Hindlimb muscle (tissue), 1 donor: ENCODE measurements at places on chromosomes 12 and 14. TPM values are rescaled to one million over a fixed set of nuclear protein-coding genes. Genes with fewer than 3 reads are reported as not detected.

DNA sequence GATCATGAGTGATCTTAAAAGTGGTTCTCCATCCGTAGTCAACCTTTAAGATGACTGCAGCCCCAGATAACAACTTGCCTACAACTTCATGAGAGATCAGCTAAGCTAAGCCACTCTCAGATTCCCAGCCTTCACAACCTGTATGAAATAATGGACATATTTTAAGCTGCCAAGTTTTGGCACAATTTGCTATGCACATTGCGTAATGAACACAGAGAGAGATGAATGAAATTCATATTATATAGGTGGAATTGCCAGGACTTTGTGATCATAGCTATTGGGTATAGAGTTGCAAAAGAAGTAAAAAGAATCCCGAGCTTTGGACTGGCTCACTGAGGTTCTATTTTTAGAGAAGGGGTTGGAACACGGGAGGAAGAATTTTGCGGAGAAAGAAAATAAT, 59.1 kb upstream of the EGLN3 start:
- DNase-seq: no peak

DNA sequence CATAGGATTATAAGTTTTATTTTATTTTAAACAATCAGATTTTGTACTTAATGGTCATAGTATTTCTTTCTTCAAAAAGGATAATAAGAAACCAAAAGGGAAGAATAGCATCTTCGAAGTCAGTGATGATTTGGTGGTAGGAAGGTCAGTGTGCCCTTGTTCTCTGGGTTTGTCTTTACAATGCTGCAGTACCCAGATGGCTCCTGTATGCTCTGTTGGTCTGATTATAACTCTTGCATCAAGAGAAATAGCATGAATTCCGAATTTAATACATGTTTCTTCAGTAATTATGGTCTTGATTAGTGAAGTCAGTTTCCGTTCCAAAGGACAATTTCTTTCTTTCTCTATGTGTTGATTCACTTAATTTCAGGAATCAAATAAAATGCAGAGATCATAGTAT, 180.2 kb downstream of the TMTC2 start:
- no peak for DNase-seq

- DNase-seq: peak; percentile 23
These were observed 69.4 kb downstream of the ARMH4 start for GRCh38 chr14:58082491-58083098.

DNA sequence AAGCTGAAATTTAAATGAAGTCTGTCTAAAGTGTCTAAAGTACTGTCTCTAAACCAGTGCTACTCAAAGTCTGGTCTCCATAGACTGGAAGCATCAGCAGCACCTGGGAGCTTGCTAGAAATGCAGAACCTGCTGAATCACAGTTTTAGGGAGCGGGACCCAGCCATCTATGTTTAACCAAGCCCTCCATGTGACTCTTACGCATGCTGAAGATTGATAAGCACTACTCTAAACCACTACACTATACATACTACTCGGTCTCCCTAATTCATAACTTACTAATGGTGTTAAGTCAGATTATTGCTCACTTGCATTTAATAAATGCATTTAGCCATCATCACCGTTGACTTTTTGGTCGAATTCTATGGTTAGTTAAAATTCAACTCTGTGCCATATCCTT, 88.8 kb downstream of the SLC25A21 start:
- no peak for DNase-seq

GRCh38 chr12:81811061-81811777, 52.1 kb upstream of the PPFIA2 start:
- DNase-seq: no peak

- DNase-seq: no peak
These were observed 62.8 kb downstream of the ANO4 start for GRCh38 chr12:100857418-100857817.

DNA sequence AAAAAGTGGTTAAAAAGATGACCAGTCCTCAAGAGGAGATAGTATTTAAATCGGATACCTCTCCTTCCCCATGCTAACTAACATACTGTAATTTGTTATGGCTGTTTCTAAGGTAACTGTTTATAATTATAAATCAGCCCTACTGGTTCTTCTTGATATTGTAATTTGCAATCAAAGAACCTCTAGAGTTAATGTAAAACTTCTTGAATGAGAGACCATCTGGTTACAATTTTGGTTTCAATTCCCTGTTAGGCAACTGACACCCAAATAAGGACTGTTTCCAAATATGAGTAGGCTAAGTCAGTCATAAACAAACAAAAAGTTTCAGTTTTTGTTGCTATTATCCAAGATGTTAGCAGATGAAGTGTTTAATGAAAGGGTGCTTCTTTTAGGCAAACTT, 120.2 kb upstream of the DNM1L start:
- no peak for DNase-seq

GRCh38 chr14:52950898-52951680, at the start of gene FERMT2:
Gene FERMT2, minus strand, starts transcription at chr14:52951050. Its CDS starts 482 bp downstream, at chr14:52950568.
- peak; percentile 93 for DNase-seq

DNA sequence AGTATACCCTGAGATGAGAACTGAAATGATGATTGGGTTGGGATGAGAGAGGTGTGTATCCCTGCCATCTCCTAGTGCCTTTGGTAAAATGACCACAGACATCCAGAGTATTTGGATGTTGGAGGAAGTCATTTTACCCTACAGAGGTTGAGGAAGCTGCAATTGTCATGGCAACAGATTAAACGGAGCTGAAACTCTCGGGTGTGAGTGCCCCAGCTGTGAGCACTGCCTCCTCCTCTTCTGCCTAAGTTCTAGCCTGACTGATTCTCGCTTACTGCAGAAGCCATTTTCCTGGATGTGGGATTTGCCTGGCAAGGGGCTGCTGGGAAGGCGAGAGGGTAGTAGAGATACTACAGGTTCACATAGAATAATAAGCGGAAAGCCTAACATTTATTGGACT, 10.3 kb upstream of the PPP4R4 start:
- no peak for DNase-seq

DNA sequence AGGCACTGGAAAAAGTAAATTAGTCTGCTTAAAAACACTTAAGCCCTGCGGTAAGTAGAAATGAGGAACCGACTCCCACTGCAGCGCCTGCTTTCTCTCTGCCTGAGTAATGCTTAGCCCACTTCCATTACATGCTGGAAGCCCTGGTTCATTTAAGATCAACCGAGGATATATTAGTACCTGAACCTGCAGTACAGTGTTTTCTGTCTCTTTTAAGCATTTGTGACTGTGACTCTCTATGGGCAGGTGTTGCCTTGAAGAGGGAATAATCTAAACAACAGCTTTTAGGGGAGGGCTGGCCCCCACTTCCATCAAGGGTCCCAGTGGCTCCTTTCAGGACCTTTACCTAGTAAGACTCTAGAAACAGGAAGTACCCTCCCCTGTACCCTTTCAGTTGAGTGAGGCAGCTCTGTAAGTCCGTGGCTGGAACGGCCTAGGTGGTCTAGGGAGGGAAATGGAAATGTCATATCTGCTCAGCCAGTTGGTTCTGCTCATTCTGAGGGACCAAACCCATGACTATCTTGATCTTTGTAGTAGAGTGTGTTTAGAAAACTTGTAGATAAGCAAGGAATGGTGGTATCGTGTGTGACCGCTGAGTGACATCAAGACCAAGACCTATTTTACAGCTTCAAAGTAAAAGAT, 56.2 kb downstream of the FNTB start:
- DNase-seq: no peak

DNA sequence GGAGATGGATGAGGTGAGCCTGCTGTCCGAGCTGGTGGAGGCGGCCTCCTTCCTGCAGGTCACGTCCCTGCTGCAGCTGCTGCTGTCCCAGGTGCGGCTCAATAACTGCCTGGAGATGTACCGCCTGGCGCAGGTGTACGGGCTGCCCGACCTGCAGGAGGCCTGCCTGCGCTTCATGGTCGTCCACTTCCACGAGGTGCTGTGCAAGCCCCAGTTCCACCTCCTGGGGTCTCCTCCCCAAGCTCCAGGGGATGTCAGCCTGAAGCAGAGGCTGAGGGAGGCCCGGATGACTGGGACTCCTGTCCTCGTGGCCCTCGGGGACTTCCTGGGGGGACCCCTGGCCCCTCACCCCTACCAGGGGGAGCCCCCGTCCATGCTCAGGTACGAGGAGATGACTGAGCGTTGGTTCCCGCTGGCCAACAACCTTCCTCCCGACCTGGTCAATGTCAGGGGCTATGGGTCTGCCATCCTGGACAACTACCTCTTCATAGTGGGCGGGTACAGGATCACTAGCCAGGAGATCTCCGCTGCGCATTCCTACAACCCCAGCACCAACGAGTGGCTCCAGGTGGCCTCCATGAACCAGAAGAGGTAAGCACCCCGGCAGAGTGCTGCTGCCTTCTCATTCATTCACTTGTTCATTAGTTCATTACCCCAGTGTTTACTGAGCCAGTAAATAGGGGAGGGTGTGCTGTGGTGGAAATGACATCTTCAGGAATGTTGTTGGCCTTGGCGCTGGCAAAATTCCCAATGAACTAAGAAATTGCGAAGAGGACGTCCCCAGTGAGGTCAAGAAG, 774 bp upstream of the MANSC4 start:
- no peak for DNase-seq

- no peak for DNase-seq
These were observed 408.1 kb upstream of the TMTC1 start for GRCh38 chr12:30191696-30192455.

DNA sequence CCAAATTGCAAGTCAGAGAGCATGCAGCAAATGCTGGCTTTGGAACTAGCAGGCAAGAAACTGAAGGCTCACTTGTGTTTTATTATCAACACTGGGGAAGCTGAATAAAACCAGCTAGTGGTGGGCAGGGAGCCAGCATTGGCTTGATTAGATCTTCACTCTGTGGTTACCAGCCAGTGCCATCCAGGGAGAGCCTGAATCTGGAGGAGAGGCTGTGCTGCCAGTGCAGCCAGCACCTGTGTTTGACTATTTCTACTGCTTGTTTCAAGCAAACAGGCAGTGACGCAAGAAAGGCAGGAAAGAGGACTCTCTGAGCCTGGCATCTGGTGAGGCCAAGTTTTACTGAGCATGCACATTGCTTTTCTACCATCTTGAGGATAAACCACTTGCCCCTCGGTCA, 247.0 kb downstream of the PHLDA1 start:
- DNase-seq: no peak

- DNase-seq: no peak
These were observed 442 bp downstream of the FLVCR2 start for GRCh38 chr14:75578786-75579337.

DNA sequence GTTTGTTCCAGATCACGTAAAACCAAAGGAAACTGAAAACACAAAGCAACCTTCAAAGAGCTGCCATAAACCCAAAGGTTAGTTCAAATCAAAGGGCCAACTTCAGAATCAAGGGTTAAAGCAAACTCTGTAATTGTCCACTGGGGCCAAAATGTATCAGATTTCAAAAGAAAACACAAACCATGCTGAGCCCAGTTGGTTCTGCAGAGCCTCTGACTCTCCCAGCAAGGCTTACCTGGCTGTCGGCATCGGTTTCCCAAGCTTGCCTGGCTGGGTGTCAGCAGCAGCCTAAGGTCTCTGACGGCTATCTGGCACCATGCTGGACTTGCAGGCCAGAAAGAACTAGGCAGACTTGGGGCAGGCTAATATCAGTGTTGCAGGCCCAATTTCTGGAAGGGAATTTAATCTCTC, 125.3 kb downstream of the DAD1 start:
- no peak for DNase-seq

DNA sequence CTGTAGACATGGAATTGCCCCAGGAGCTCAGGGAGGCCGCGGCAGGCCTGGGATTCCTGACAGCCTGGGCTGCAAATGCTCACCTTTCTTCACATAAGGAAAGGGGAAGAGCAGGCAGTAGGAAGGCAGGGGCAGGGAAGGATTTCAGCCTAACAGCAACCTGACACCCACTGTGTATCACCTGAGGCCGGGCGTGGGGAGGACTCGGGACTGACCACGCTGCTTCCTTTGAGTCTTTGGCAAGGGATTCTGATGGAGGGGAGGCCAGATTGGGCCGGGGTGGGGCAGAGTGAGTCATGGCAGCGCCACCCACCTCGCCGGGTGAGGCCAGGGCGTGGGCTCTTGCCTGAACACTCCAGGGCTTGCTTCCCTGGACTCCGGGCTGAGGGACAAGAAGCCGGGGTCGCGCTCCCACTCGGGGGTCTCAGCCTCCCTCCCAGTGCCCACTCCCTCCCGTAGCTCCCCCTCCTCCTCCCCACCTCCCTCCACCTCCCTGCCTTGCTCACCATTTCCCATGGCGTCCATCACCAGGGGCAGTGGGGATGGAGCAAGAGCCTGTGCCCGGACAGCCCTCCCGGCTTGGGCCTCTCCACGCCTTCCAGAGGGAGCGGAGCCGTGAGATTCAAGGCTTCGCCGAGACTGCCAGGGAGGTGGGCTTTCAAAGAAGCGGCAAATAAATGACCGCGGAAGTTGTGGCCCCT, 247.9 kb upstream of the RTL1 start:
- no peak for DNase-seq

GRCh38 chr14:100850841-100851585, 25.1 kb downstream of the MEG3 start:
- no peak for DNase-seq

DNA sequence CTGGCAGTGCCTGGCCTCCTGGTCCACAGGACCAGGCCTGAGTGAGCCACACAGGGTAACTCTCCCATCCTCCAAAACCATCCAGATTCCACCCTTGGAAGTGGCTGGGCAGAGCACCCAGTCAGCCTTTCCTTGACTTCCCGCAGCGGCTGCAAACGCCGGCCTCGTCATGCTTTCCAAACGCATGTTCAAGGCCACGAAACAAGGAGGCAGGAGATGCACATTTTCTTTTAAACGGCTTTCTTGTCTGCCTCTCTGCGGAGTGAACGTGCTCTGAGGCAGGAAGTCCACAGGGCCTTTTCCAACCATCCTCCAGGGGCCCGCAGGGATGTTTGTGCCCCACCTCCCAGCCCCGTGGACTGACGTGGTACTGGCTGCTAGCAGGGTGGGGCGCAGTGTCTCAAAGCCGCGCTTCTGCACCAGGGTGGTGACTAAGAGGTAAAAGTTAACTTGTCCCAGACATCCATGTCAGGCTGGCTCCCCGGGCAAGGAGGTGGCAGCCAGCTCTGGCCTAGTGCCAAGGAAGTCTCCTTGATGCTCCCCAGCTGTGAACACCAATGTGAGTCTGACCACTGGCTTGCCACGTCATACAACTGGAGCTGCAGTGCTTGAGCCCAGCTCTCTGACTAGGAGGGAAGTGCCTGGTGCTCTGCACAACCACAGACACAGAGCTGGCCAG, 45.0 kb downstream of the KCNA5 start:
- DNase-seq: no peak

DNA sequence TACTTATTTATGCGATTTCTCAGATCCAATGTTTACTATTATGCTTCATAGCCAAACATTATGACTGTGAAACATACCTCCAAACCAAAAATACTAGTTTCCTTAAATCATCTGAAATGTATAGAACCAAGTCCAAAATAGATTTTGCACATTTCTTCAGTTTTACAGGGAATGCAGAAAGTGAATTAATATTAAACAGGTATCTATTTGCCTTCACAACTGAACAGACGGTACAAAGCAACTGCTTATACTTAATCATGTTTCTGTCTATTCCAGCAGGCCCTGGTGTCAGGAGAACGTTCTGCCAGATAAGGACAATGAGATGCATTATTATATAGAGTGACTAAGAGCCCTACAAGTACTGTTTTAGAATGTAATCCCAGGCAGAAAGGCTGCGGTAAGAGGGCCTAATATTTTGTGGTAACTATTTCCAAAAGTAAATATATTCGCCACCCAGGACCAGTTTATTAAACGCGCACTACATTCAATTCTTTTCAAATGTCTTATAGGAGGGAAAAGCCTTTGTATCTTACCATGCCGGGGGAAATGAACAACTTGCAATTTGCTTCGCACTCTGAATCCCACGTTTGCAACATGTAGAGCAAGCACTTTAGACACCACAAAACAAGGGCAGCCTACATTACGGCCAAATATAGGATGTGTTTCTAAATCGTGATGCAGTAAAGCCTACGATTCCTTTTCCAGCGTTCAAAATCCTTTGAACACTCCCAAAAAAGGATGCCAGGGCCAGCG, 1.5 kb downstream of the CORO1C start:
- no peak for DNase-seq

The TTC9 gene
- 8.1 TPM for polyA plus RNA-seq

The DNAI7 gene
- 0.84 TPM for polyA plus RNA-seq

The COA8 gene
- 59.0 TPM for polyA plus RNA-seq
